ENCODE measurements at places on chromosomes 2 and 18.

GRCh38 chr2:55500025-55500424, 19.5 kb upstream of the CFAP36 start:
- no peak for DNase-seq

- no peak for DNase-seq
Observed at GRCh38 chr2:73386894-73387636, 1.4 kb downstream of the ALMS1 start.

GRCh38 chr18:5518899-5519371, 24.9 kb downstream of the EPB41L3 start:
- DNase-seq, result no peak

DNA sequence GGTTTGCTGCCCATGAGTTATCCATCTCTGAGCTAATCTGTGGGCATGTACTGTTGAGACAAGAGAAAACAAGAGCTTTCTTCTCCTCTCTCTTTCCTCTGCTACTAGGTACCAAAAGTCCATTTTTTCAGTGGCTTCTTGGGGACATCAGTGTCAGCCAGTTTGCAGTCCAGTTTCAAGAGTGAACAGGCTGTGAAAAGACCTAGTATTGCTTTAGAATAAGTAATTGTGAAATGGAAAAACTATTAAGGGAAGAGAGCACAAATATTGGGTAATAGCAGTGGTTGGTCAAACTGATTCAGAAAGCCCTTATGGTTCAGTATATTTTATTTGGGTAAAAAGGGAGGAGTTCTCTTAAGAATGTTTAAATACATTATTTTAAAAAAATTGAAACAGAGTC, 33.0 kb upstream of the MEP1B start:
- DNase-seq, result no peak

DNA sequence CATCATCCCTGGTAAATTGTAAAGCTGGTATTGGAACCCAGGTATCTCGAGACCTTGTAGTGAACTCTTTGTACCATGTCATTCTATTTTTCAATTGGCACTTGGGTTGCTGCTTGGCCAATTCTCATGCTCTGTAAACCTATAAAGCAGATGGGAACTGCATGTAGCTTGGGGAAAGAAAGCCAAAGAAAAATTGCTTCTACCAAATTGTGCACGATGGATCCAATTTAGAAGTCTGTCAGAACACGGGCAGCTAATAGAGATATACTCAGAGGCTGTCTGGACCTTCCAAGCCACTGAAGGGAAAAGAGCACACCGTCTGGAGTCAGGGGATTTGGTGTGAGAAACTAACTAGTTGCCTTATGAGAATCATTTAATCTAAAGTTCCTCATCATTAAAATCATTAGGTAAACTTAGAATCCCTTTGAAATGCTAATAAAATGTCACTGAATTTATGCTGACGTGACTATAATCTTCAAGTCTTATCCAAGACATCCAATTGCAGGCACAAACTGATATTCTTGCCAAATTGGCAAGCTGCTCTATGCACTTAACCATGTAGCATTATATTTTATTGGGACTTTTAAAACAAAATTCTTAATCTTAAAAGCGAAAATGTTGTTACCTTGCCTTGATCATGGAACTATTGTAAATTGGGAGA, 206.8 kb downstream of the DCC start:
- DNase-seq, result no peak

Measured in anterior cingulate cortex (tissue), 58 donors.